Anterior cingulate cortex (tissue), 58 donors: ENCODE measurements at places on chromosomes 2 and 18.

GRCh38 chr2:140275427-140275826 is 1495.2 kb upstream of the NXPH2 start:
- no peak for DNase-seq

- no peak for DNase-seq
Measured at GRCh38 chr18:54871231-54871630, 43.0 kb downstream of the RAB27B start.

- DNase-seq: no peak
Measured at GRCh38 chr2:23692263-23692662, 234.7 kb downstream of the ATAD2B start.

DNA sequence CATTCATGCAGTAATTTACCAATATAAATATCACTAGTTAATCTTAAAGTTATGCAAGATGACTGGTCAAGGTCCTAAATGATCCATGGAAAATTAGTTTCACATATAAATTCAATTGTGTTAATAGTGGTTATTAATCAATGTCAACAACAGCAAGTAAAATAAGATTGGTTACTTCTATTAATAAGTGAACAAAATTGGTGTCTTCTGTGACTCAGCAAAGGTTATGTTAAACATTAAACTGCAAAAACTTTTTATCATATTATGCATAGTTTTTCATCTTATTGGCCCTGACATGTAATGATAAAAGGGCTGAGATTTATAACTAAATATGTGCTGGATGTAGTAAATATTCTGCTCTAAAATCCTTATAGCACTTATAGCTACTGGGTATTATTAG is 359.0 kb upstream of the UBE2E3 start:
- DNase-seq: no peak
